A549 treated with Mapracorat at 1 μM for 4 hours (cell line): ENCODE measurements at places on chromosomes 1 and 21. TPM values are rescaled to one million over a fixed set of nuclear protein-coding genes. Genes with fewer than 3 reads are reported as not detected.

Gene RSPH1
- 0.59 to 0.92 TPM (median 0.74 TPM) in 5 replicates for total RNA-seq

Gene CACNA1S
- total RNA-seq: not detected in 5 replicates

Gene SPEN
- 36.4 to 40.4 TPM (median 39.8 TPM) in 5 replicates for total RNA-seq

Gene SHISAL2A
- total RNA-seq: 0.25 to 0.53 TPM (median 0.39 TPM) in 5 replicates

Gene ERICH3
- total RNA-seq: not detected in 5 replicates

Gene OR2M3
- not detected in 5 replicates for total RNA-seq

Gene VHLL
- total RNA-seq: not detected in 5 replicates

Gene KRTAP24-1
- not detected in 5 replicates for total RNA-seq

Gene CD1D
- total RNA-seq: 0.16 TPM in 1 of 5 replicates, not detected in the others

Gene C1QC
- total RNA-seq: not detected in 5 replicates

Gene SERTAD4
- total RNA-seq: 0.50 to 1.1 TPM (median 0.64 TPM) in 5 replicates

Gene TMEM240
- 0.24 to 1.1 TPM (median 0.32 TPM) in 5 replicates for total RNA-seq

Gene DDR2
- total RNA-seq: 0.21 to 0.57 TPM (median 0.41 TPM) in 5 replicates
